Activated naive CD4-positive, alpha-beta T cell treated with anti-CD3 and anti-CD28 coated beads for 36 hours (primary cell): ENCODE measurements at places on chromosomes 2 and 18. TPM values are rescaled to one million over a fixed set of nuclear protein-coding genes. Genes with fewer than 3 reads are reported as not detected.

GRCh38 chr18:30406728-30407127 lies 635.8 kb downstream of the DSC3 start:
- no peaks in the 10 kb centered on the region for H3K27me3 ChIP-seq
- H3K36me3 ChIP-seq = no peaks in the 10 kb centered on the region
- H3K4me1 ChIP-seq = no peaks in the 10 kb centered on the region
- no peak overlapping the region for H3K4me3 ChIP-seq
- H3K27ac ChIP-seq = no peak overlapping the region

DNA sequence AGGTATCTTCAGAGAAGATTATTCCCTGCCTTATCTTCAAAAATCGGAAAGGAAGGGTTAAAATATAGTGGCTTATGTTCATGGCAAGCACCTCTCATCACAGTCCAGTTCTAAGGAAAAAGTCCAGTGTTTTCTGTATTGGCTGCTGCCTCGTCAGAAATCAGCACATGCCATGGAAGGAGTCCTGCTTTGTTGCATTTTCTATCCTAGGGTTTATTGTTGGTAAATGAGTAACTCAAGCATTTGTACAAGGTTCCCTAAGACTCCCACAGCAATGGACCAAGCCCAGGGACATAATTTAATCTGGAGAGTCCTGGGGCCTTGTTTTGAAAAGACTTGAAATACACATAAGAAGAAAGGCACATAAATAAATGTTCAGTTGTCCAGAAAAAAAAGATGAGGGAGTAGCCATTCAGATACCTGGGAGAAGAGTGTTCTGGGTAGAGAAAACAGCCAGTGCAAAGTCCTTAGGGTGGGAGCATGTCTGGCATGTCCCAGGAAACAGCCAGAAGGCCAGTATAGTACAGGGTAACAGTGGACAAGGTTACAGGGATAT lies 26.4 kb downstream of the NBEAL1 start:
- H3K36me3 ChIP-seq = peaks cover 7% of the 10 kb centered on the region
- no peaks in the 10 kb centered on the region for H3K27me3 ChIP-seq
- H3K4me3 ChIP-seq = no peak overlapping the region
- no peak for DNase-seq
- H3K4me1 ChIP-seq = no peaks in the 10 kb centered on the region

The AP1S3 gene
- 12.8 TPM for total RNA-seq

DNA sequence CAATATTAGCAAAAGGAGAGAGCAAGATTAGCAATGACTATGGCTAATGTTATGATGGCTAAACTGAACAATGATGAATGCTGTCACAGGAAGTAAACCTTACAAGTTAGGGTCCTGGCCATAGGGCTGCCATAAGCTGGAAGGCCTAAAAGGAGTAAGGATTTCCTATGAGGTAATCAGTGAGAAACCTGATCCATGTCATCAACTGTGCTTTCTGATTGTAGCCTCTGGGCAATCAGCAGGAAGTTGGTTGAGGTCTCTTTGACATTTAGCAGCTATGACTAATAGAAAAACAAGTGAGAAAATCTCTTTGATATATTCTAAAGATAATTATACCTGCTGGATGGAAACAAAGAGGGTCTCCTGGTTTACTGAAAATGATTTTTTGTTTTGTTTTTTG lies 193.0 kb downstream of the RAB3GAP1 start:
- no peak overlapping the region for H3K4me3 ChIP-seq
- H3K27me3 ChIP-seq = no peaks in the 10 kb centered on the region
- H3K4me1 ChIP-seq = peaks cover 12% of the 10 kb centered on the region
- DNase-seq = peak; percentile 45
- peak overlapping the region; percentile 84 for H3K27ac ChIP-seq
- H3K36me3 ChIP-seq = peaks cover 7% of the 10 kb centered on the region

GRCh38 chr2:25170888-25171287 lies 2.5 kb upstream of the POMC start:
- no peak overlapping the region for H3K4me3 ChIP-seq
- H3K27me3 ChIP-seq = peaks cover 30% of the 10 kb centered on the region
- no peaks in the 10 kb centered on the region for H3K36me3 ChIP-seq

The OTOS gene
- total RNA-seq = not detected

- H3K4me1 ChIP-seq = no peaks in the 10 kb centered on the region
- H3K27ac ChIP-seq = no peak overlapping the region
- no peak overlapping the region for H3K4me3 ChIP-seq
- H3K27me3 ChIP-seq = no peaks in the 10 kb centered on the region
These were observed 245.1 kb downstream of the NEDD4L start for GRCh38 chr18:58288921-58289797.

DNA sequence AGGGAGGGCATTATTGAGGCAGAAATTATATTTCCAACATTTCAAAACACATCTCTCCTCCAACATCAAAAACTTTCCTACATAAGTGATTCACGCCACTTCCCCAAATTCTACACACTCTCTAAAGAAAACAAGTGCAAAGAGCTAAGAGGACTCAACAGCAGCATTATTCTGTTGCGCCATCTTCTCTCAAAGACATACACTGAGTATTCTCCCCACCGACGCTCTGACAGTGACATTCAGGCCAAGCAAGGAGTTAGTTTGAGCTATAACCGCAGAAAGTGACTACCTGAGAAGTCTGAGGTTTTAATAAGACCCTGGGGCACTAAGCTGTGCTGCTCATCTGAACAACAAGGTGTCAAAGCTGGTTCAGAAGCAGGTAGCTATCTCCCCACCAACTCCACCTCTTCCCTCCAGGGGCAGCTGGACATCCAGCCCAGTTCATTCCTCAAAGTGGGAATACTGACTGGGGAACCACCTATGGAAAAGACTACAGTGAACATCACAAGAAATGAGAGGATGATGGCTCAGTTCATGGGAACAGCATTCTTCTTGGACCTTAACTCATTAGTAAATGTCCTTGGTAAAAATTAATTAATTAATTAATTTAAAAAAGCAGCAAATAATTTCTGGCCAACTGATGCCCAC lies 309.5 kb upstream of the CCDC68 start:
- H3K4me3 ChIP-seq = no peak overlapping the region
- DNase-seq = no peak
- H3K4me1 ChIP-seq = no peaks in the 10 kb centered on the region
- H3K27me3 ChIP-seq = no peaks in the 10 kb centered on the region
